ENCODE measurements at places on chromosomes 12 and 14.

GRCh38 chr14:42004321-42004720 lies 397.6 kb downstream of the LRFN5 start:
- DNase-seq, result no peak

GRCh38 chr14:60089221-60089620 lies 2.5 kb upstream of the PCNX4 start:
- no peak for DNase-seq

GRCh38 chr12:79250960-79251755 lies 386.6 kb downstream of the SYT1 start:
- DNase-seq, result no peak

- no peak for DNase-seq
Measured at GRCh38 chr12:48038085-48038484, 33.8 kb upstream of the COL2A1 start.

- DNase-seq, result no peak
Measured at GRCh38 chr14:91270619-91271018, 26.1 kb upstream of the GPR68 start.

GRCh38 chr14:45947830-45948229 lies 694.8 kb upstream of the MIS18BP1 start:
- no peak for DNase-seq

DNA sequence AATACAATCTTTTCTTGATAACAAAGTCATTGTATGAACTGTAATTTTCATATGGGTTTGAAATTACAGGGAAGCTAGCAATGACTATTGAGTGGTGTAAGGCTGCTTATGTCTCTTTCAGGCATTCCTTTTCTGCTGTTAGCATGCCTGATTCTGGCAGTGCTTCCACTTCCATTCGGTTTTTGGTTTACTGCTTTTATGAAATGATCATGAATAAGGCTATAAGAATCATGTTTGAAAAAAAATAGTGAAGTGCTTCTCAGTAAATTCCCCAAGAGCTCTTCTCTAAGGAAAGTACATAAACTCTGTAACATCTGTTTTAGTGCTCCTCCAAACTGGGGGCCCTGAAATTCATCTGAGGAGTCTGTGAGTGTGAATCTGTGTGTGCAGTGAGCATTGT lies 434.0 kb upstream of the RGS6 start:
- no peak for DNase-seq

- no peak for DNase-seq
Measured at GRCh38 chr12:6080149-6081045, 44.1 kb downstream of the VWF start.

DNA sequence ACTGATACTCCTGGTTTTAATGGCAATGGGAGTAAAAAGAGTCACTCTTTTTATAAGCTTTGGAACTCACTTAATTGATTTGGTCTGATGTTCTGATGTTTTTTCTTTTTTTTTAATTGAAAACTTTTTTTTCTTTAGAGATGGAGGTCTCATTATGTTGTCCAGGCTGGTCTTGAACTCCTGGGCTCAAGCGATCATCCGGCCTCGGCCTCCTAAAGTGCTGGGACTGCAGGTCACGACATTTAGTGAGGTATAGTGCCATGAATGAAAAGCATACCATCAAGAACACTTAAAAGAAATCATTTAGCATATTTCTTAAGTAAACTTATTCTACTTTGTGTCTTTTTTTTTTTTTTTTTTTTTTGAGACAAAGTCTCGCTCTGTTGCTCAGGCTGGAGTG lies 12.7 kb upstream of the EID3 start:
- no peak for DNase-seq

DNA sequence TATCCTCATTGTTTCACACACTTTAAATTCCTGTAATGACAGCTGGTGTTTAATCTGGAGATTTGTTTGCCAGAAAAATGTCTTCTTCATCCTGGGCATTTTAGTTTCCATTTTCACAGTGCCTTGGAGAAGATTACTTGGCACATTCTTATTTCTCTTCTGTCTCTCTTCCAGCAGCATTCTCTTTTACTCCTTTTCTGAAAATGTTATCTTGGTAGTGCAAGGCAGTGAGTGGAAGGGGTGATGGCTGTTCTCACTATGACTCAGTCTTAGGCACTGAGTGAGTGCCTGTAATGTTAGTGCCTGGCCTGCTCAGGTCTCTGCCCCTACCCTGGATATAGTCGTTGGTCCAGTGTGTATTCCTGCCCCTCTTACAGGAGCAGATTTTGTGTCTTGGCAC lies 13.1 kb downstream of the CLECL1 start:
- no peak for DNase-seq

DNA sequence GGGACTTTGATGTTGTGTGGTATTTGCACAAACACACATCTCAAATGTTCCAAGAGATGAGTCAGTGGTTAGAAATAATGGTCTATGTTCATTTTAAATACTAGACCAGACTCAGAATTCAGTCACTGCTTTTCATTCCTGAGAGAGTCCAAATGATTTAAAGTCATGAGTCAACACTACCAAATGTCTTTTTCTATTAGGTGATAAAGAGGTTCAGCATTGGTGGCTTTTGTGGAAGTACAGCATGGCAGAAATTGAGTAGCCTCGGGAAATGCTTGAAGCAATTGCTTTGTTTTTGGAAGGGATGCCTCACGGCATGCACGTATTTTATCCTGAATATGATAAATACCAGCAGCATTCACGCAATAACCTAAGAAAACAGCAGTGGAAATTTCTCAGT lies 115.7 kb downstream of the DIO2 start:
- DNase-seq, result no peak

GRCh38 chr12:57063991-57064685 lies 14.2 kb upstream of the MYO1A start:
- DNase-seq, result no peak

DNA sequence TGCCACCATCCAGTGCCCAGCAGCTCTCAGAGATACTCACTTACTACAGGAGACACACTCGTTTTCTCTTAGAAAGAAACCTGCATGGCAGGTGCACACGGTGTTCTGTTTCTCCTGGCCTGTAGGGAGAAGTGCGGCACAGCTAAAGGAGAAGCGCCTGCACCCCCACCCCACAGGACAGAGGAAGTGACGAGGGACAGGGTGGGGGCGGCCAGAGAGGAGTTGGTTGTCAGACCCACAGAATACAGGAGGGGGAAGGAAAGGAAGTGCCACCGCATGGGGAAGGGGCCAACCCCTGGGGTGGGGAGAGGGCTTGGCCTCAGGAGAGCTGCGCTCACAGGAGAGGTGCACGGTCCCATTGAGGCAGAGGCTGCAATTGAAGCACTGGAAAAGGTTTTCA lies 8.8 kb downstream of the TNFRSF1A start:
- DNase-seq, result no peak

DNA sequence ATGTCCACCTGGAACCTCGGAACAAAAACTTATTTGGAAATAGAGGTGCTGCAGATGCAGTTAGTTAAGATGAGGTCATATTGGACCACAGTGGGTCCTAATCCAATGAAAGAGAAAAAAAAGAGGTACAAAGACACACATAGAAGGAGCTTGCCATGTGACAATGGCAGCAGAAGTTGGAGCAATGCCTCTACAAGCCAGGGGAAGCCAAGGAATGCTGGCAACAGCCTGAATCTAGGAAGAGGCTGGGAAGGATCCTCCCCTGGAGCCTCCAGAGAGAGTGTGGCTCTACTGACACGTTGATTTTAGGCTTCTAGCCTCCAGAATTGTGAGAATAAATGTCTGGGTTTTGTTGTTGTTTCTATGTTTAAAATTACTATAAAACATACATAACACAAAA lies 521.8 kb upstream of the CCDC196 start:
- DNase-seq, result no peak

DNA sequence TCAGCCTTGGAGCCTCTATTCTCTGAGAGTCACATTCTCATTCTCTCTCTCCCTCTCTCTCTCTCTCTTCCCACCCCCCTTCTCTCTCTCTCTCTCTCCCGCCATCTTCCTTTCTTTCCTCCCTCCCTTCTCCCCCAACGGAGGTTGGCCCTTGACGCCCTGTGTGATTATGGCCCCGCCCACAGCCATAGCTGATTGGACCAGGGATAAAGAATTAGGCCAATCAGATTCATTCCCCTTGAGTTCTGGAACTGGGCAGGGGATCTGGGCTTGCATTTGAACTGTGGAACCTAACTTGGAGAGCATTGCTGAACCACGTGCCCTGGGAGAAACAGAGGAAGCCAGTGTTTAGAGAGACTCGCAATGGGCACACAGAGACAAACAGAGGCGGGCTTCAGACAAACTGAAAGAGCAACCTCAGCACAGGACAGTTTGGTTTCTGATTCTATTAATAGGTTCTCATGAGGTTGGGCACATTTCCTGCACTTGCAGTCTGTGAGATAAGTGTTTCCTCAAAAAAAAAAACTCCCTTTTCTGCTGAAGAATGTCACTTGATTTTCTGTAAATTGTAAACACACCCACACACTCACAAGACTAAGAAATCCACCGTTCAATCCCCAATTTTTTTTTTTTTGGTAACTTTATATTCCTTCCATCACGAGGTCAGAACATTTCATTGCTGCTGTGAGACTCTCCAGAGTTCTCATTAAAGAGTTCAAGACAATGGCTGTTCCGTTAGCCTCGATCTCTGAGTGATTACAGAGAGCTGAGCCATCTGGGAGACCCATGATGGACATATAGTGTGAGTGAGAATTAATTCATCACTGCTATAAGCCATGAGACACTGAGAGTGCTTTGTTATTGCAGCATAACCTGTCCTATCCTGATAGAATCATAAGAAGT lies 3.5 kb upstream of the P2RX7 start:
- DNase-seq, result peak; percentile 97

- DNase-seq, result no peak
Measured at GRCh38 chr14:76837524-76837923, 11.3 kb downstream of the LRRC74A start.

- no peak for DNase-seq
Measured at GRCh38 chr12:46942579-46942978, 116.8 kb upstream of the SLC38A4 start.

GRCh38 chr12:124286414-124286813 lies 8.5 kb upstream of the RFLNA start:
- DNase-seq, result no peak

GRCh38 chr12:107530701-107531100 lies 154.9 kb upstream of the PWP1 start:
- no peak for DNase-seq

DNA sequence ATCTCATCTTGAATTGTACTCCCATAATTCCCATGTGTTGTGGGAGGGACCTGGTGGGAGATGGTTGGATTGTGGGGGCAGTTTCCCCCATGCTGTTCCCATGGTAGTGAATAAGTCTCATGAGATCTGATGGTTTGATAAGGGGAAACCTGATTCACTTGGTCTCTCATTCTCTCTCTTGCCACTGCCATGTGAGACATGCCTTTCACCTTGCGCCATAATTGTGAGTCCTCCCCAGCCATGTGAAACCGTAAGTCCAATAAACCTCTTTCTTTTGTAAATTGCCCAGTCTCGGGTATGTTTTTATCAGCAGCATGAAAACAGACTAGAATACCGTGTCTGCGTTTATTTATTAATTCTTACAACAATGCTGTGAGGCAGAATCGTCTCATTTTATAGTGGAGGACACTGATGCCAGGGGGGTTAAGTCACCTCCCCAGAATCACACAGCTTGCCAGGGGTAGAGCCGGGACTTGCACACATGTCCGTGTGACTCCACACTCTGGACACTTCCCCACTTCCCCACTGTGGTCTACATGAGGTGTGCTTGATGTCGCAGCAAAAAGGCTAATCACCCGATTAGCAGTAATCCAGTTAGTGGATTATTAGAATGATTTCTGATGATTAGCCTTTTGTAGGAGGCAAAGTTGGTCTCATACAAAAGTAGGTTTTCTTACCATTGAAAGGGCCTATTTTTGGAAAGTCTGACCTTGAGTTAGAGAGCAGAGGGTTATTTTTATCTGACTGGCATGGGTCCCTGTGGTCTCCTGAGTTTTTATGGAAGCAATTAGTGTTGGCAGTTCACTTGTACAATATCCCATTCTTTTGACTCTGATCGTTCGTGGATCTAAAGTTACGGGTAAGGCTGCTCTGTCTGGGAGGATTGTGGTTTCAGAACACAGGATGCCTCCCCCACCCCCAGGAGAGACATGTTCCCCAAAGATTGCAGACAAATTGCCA lies 47.4 kb upstream of the BCL7A start:
- DNase-seq, result peak; percentile 50

DNA sequence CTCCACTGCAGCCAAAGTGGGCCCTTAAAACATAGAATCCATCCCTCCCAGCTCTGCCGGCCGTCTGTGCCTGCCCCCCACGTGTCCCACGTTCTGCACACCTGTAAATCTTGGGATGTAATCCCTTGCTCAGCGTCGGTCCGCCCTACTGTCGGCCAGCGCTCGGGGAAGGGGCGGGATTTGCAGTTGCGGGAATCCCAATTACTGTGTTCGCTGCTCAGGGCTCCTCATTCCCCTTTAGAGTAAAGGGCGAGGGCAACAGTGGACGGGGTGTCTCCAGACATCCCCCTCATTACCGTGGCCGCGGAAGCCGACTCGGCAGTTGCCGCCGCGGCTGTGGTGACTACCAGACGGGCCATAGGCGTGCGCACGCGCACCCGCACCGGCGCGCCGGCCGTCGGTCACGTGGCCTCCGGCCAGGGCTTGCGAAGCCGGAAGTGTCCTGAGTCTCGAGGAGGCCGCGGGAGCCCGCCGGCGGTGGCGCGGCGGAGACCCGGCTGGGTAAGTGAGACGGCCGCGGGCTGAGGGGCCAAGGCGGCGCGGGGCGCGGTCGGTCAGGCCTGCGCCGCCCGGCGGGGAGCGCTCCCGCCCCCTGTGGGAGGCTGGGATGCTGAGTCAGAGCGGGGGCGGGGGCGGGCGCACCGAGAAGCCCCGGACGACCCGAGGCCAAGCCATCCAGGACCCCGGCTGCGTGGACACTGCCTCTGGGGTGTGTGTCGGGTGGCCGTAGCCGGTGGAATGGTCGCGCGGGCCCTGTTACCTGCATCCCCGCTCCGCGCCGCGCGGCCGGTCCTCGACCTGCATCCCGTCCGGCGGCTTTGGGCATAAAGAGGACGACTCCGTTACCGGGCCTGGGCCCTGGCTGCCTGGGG lies at the start of gene TBK1:
TSS of gene TBK1 (plus strand) at position 434 of the 872 bp plus-strand sequence. CDS start 3,751 bp downstream, outside the sequence.
- DNase-seq, result peak; percentile 74

DNA sequence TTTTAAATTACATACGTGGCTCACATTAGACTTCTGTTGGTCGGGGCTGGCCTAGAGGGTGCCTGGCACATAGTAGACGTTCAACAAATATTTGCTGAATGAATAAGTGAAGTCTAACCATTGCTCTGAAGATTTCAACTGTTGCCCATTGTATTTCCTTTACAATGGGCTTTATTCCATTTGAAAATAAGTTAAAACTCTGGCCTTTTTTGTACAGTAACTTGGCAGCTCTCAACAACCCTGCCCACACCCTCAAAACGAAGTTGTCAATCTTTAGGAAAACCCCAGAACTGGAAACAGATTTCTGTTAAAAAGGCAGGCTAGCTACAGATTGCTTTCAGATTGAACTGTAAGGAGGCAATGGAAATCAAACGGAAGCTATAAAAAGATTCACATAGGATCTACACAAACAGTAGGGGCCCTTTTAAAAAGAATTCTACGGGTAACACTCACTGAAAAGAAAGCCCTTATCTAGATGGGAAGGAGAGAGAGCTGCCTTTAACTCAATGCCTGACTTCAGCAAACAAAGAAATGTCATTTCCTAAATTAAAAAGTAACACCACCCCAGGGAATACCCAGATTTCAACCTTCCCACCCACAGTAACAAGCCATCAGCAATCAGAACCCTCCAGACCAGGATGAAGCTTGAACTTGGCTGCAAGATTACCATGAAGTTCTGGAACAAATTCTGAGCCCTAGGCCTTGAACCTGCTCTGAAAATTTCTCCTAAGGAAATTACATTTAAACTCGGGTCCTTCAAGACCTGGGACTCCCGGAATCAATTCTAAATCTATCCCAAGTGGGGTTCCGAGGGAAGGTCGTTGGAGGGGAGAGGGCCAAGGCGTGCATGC lies 1.4 kb downstream of the WSB2 start:
- DNase-seq, result no peak
